ENCODE measurements at places on chromosomes 6 and 20.
A peak's percentile ranks its signal among the peaks of the same experiment; 100 is the strongest.

DNA sequence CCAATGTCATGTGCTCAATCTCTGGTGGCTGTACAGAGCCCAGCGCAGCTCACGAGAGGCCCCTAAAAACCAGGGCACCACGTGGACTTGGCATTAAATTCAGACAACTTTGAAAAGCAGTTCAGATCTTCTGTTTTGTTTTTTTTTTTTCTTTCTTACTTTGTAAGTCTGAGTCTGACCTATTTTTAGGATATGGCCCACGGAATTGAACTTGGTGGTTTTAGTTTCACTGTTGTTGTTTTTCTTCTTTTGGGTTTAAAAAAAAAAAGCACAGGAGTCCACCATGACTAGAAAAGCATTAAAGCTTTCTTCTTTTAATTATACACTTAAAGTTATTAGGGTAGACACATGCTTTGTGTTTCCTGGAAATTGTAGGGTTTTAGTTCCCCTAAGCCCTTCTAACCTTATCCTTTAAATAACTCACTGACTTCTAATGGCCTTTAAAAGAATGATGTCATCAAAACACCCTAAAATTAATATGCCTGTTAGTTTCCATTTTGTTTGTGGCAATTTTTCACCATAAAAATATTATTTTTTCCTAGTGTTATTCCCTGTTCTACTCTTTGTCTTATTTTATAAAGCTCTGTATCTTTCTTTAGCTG is 48.5 kb upstream of the CCN2 start:
- DNase-seq: no peak

- DNase-seq: no peak
Observed at GRCh38 chr6:88371480-88371879, 205.3 kb upstream of the CNR1 start.

DNA sequence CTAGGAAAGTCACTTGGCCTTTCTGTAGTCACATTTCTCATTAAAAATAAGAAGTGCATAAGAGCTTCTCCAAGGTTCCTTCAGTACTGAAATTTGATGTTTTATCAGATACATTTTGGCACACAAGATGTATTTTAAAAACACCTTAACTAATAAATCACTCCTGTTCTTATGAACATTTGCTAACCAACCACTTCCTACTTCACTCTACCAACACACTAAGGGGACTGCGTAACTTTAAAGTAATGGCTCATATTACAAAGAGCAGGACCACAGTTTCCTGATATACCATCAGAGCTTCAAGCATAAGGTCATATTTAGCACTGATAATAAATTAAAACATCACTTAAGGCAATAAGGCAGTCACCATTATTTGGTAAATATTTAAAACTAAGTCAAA is 104.4 kb downstream of the RALGAPA2 start:
- no peak for DNase-seq

DNA sequence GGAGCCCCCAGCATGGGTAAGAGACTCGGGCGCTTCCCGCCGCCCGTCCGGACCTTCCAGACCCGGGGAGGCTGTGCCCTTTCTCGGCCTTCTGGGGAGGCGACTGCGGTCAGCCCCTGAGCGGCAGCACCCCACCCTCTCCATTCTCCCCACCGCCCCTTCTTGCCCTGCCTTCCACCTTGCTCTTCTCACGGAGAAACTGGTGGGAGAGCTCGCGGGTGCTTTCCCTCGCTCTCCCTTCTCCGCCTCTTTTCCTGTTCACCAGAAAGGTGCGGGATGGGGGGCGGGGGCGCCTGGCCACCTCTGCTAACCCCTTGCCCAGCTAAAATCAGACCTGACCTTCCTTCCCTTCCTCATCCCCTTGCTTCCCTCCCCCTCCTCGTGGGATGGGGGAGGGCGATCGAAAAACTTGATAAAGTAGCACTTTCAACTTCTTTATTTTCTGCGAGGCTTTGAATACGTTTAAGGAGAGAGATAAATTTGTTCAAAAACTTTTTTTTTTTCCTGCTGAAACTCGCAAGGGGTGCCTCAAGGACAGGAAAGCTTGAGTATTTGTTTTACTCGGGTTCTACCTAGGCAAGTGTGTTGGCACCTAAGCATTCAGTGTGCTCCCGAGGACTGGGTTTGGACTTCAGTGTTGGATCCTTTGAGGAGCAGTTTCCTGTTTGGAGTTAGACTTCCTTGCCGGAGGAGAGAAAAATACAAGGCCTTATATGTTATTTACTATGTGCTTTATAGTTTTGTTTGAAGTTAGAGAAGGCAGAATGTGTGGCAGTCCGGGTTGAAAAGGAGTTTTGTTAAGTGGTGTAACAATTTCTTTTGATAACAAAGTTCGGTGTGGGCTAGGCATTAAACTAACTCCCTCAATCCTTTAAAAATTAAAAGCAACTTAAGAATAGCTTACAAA is 897 bp downstream of the CD2AP start:
- DNase-seq: no peak

DNA sequence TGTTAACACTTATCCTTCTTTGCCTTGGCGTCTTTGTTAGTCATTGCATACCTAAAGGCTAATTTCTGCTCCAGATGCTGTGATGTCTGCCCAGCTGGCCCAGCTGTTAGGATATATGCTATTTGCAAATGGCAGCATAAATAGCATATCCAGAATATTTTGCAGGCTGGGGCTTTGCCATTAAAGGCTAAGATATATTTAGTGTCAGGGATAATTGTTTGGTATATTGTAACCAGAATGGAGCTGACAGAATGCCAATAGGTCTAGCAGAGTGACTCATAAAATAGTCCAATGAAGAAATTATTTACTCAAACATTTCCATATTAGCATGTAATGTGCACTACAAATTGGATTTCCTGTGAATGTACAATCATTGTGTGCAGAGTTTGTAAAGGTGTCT is 584.1 kb upstream of the FLRT3 start:
- no peak for DNase-seq

DNA sequence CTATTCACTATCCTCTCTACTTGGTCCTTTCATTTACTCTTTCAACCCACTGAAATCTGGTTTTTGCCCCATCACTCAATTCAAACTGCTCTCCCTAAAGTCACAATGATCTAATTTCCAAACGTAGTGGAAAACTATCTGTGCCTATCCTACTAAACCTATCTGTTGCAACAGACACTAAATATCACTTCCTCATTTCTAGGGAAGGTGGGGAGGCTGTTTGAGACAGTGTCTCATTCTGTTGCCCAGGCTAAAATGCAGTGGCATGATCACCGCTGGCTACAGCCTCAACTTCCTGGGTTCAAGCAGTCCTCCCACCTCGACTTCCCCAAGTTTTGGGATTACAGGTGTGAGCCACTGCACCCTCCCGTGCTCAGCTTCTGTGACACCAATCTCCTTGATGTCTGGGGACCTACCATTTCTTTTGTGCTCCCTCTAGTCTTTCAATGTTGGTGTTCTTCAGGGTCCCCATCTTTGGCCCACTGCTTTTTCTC is 8.8 kb downstream of the RANBP9 start:
- DNase-seq: no peak

- DNase-seq: no peak
Observed at GRCh38 chr20:58647796-58648501, 3.1 kb upstream of the STX16 start.

GRCh38 chr20:49320460-49320859 is 42.6 kb upstream of the ZNFX1 start:
- no peak for DNase-seq

GRCh38 chr6:148830614-148831013 is 83.8 kb downstream of the UST start:
- no peak for DNase-seq

- DNase-seq: no peak
Observed at GRCh38 chr6:164832410-164832809, 477.0 kb downstream of the C6orf118 start.

DNA sequence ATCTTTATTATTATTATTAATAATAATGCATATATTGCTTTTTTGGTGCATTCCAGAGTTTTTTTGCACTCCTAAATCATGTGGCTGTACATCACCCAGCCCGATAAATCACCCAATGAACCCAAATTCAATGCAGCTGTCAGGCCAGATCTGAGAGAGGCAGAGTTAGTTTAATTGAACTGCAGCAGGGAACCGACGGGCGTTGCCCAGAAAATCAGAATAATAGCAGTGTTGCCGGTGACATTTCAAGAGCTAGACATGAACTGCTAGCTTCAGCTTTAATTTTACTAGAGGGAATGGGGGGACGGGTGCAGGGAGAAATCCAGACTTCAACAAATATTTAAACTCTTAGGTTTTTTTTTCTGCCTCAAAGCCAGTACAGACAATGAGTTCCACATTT is 135.0 kb downstream of the CLIC5 start:
- DNase-seq: no peak

- no peak for DNase-seq
Observed at GRCh38 chr20:48308232-48308781, 519.5 kb downstream of the PREX1 start.

DNA sequence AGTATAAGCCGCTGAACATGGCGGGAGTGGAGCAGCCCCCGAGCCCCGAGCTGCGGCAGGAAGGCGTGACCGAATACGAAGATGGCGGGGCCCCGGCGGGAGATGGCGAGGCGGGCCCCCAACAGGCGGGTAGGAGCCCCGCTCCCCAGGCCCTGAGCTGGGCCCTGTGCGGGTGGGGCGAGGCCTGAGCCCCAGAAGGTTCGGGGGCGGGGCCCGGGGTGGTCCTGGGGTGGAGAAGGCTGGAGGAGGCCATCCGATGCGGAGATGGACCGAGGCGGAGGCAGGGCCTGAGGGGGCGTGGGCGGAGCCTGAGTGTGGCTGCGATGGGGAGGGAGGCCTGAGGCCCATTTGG is 7.1 kb downstream of the L3MBTL1 start:
- peak; percentile 56 for DNase-seq

- DNase-seq: no peak
Observed at GRCh38 chr6:51619042-51619799, 468.2 kb downstream of the PKHD1 start.

- DNase-seq: no peak
Observed at GRCh38 chr6:154611241-154611640, 100.8 kb upstream of the CNKSR3 start.

DNA sequence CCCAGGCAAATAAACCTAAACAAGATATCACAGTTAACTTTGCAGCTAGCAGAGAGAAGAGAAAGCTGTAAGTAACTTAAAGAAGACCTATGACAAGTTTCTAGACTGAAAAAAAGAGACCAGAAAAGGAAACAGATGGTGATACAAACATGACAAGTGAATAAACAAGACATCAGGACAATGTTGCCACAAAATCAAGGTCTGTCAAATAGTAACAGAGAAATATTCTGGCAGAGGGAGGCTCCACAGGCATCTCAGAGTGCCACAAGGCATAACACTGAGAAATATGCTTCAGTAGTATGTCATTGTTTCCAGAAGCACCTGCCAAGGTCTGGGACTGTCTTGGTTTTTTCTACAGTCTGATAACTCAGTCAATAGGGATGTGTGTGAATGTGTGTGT is 332.2 kb downstream of the KHDRBS2 start:
- DNase-seq: no peak

GRCh38 chr20:40154514-40154913 is 534.5 kb downstream of the MAFB start:
- DNase-seq: no peak

- peak; percentile 89 for DNase-seq
Observed at GRCh38 chr6:43916924-43917877, 147.2 kb downstream of the VEGFA start.

GRCh38 chr6:149037051-149037671 is 280.4 kb upstream of the TAB2 start:
- no peak for DNase-seq

GRCh38 chr6:157677235-157677634 is 145.8 kb upstream of the SNX9 start:
- no peak for DNase-seq

- DNase-seq: no peak
Observed at GRCh38 chr6:5083813-5084359, 1.3 kb upstream of the PPP1R3G start.

Measured in Peyer's patch (tissue), 4 donors.